ENCODE measurements at places on chromosomes 6 and 20.

- H3K4me1 ChIP-seq, result no peaks in the 10 kb centered on the region
- H3K27ac ChIP-seq, result no peak overlapping the region
- H3K4me3 ChIP-seq, result no peak overlapping the region
- DNase-seq, result no peak
- no peaks in the 10 kb centered on the region for H3K27me3 ChIP-seq
These were observed 194.9 kb downstream of the TINAG start for GRCh38 chr6:54503144-54503543.

DNA sequence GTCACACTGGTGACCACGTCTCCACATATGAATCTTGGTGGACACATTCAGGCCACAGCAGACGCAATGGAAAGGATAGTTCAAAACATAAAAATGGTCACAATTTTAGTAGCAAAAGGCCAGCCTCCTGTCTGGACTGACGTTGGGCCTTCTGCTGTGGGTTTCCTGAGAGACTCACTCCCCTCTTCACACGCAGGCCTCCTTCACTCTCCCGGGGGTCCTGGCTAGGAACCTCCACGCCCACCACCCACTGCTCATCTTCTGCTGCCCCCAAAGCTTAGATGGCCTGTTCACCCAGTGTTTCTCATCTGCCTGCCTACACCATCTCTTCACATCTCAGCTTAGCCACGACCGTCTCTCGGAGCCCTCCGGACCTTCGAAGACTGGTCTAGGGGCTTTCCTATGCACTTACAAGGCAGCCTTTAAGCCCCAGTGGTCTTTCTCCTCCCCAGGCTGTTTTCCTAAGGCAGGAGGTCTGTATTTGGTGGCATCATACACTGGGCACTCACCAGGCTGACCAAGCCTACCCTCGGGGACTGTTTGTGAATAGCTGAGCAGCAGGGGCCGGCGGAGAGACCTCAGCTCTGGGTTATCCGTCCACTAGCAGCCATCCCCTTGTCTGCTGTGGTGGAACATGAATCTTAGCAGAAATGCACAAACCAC, 46.6 kb upstream of the AFDN start:
- H3K27ac ChIP-seq, result no peak overlapping the region
- peaks cover 57% of the 10 kb centered on the region for H3K27me3 ChIP-seq
- peaks cover 4% of the 10 kb centered on the region for H3K4me1 ChIP-seq
- no peak overlapping the region for H3K4me3 ChIP-seq
- DNase-seq, result no peak

DNA sequence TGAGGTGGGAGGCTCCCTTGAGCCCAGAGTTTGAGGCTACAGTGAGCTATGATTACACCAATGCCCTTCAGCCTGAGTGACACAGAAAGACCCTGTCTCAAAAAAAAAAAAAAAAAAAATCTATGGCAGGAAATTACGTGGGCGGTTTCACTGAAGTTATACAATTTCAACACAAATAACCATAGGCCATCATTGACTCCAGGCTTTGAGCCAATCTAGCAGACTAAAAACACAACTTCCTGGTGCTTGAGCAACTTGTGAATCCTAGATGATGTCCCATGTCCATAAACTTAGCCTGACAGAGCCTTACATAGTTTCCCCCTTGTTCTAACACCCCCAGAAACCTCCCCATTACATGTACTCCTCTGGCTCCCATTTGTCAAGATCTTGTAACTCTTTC, 131.8 kb downstream of the QRSL1 start:
- H3K4me1 ChIP-seq, result no peaks in the 10 kb centered on the region
- no peak overlapping the region for H3K27ac ChIP-seq
- no peak for DNase-seq
- H3K4me3 ChIP-seq, result no peak overlapping the region

DNA sequence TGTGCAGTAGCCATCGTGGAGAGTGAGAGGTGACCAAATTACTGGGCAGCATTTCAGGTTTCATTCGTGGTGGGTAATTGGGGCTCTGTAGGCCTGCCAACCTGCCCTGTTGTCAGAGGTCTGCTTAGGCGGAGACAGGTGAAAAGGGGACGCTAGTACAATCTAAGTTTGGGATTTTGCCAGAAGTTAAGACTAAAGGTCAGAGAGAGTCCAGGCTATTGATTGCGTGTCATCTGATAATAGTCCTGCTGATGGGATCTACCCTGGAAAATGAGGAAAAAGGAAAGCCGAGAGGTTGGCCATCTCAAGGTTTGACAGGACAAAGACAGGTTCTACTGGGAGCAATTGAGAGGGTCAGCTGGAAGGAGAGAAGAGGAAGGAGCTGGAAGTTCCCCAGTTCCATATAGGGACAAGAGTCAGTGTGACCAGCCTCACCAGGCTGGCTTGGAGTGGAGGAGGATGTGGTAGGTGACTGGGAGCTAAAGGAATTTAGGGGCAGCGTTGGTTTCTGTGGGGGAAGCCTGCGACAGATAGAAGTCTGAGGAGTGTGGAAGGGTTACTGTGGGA, 10.9 kb downstream of the ARFGEF2 start:
- H3K4me3 ChIP-seq, result no peak overlapping the region
- H3K27ac ChIP-seq, result no peak overlapping the region
- DNase-seq, result no peak
- no peaks in the 10 kb centered on the region for H3K36me3 ChIP-seq
- no peaks in the 10 kb centered on the region for H3K27me3 ChIP-seq
- peaks cover 23% of the 10 kb centered on the region for H3K4me1 ChIP-seq

DNA sequence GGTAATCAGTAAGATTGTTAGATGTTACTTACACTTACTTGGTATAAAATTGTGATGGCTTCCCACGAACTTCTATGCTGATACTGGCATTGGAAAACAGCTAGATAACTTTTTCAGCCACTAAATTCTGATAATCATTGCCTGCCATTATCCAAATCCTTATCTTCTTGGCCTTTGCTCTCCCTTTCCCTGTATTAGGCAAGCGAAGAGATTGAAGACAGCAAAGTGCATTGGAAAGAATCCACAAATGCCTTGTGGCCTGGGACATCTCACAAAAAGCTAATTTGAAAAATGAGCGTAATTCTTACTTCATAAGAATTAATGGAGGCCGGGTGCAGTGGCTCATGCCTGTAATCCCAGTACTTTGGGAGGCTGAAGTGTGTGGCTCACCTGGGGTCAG, 79.5 kb upstream of the MARCKS start:
- no peak for DNase-seq
- peaks cover 5% of the 10 kb centered on the region for H3K27me3 ChIP-seq
- no peaks in the 10 kb centered on the region for H3K36me3 ChIP-seq
- no peak overlapping the region for H3K4me3 ChIP-seq

DNA sequence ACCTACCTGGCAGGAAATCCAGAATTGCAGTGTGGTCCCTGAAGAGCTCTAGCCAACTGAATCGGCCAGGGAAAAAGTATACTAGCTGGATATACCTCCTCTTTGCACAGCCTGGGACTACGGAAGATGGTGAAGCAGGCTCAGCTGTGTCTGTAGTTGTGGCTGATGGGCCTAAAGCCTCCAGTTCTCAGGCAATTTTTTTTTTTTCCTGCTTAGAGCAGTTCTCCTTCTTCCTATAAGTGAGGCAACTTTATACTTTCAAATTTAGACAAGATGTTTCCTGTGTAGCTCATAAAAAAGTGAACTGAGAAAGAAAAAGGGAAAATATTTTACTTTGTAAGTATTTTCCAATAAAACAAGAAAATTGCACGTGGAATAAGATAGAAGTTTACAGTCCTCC, 172.9 kb downstream of the CARMIL1 start:
- H3K36me3 ChIP-seq, result peaks cover 2% of the 10 kb centered on the region
- H3K27me3 ChIP-seq, result no peaks in the 10 kb centered on the region
- no peak for DNase-seq
- H3K4me1 ChIP-seq, result peaks cover 7% of the 10 kb centered on the region
- no peak overlapping the region for H3K4me3 ChIP-seq

- H3K27me3 ChIP-seq, result no peaks in the 10 kb centered on the region
- no peak for DNase-seq
- no peaks in the 10 kb centered on the region for H3K36me3 ChIP-seq
- no peaks in the 10 kb centered on the region for H3K4me1 ChIP-seq
These were observed 427.3 kb upstream of the FLRT3 start for GRCh38 chr20:14764511-14765369.

- no peak overlapping the region for H3K27ac ChIP-seq
- no peak for DNase-seq
- no peaks in the 10 kb centered on the region for H3K36me3 ChIP-seq
These were observed 319.2 kb upstream of the PLN start for GRCh38 chr6:118228886-118229285.

DNA sequence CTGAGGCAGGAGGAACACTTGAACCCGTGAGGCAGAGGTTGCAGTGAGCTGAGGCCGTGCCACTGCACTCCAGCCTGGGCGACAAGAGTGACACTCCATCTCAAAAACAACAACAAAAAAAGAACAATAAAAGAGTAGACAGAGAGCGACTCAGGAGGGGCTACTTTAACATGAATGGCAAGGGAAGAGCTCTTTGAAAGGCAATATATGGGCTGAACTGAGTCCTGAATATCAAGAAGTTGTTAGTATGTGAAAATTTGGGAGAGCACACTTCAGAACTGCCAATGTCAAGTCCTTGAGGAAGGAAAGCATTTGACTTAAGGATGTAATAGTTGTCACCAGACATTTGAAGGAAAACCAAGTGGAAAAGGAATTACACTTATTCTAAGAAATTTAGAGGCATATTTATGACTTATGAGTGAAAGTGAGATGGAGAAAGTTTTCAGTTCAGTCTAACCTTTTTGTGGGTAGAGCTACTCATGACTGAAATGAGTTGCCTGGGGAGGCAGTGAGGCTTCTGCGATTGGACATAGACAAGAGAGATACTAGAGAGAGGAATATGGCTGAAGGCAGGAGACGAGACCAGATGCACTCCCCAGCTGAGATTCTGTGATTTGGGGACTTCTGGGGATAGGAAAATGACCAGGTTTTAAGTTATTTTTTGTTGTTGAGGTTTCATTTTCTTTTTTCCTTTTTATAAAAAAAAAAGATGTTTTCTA, 48.6 kb upstream of the SLC16A10 start:
- no peak overlapping the region for H3K4me3 ChIP-seq
- no peaks in the 10 kb centered on the region for H3K4me1 ChIP-seq
- no peak overlapping the region for H3K27ac ChIP-seq
- no peak for DNase-seq
- H3K36me3 ChIP-seq, result peaks cover 2% of the 10 kb centered on the region

GRCh38 chr6:148800536-148800935, 53.7 kb downstream of the UST start:
- peaks cover 44% of the 10 kb centered on the region for H3K4me1 ChIP-seq
- H3K36me3 ChIP-seq, result peaks cover 3% of the 10 kb centered on the region
- peak overlapping the region; percentile 39 for H3K27ac ChIP-seq

DNA sequence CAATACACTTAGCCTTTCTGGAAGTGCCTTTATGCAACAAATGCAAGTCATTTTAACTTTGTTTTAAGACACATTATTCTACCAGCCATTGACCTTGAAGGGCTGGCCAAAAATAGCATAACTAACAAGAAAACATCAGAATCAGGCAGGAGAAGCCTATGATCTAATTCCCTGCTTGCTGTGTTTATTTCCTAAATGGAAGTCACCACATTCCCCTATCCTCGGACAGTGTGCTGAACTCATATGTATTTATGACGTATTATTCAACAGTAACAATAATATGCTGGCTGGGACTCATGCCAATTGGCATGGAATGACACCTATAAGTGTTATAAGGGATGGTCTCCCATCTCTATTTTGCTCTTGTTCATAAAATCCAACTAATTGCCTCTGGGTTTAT, 140.7 kb downstream of the MAP3K7 start:
- peaks cover 13% of the 10 kb centered on the region for H3K27me3 ChIP-seq
- no peak overlapping the region for H3K27ac ChIP-seq
- H3K36me3 ChIP-seq, result peaks cover 3% of the 10 kb centered on the region
- no peak for DNase-seq
- H3K4me3 ChIP-seq, result no peak overlapping the region
- H3K4me1 ChIP-seq, result peaks cover 4% of the 10 kb centered on the region

DNA sequence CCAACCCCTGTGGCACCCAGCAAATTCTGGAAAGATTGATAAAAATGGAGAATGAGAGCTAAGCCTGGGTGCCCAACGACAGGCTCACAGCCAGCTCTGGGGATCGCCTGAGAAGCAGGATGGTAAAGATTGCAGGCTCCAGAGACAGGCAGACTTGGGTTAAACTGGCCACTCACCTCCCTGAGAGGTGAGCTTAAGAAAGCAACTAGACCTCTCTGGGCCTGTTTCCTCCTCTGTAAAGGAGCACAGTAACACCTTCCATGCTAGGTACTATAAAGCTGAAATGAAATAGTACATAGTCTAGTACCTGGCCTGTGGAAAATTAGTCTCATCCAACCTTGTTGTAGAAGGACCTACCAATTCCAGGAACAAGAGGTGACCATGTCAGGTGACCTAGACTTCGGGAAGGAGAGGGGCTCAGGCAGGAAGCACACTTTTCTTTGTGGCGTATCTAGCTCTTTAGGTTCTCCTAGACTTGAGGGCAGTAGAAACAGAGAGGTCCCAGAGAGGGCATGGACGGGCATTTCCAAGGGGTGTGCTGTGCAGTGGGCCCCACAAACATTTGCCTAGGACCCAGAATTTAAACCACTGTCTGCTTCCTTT, 142.8 kb upstream of the MYLIP start:
- H3K36me3 ChIP-seq, result no peaks in the 10 kb centered on the region
- peaks cover 10% of the 10 kb centered on the region for H3K27me3 ChIP-seq
- H3K27ac ChIP-seq, result no peak overlapping the region
- DNase-seq, result no peak

GRCh38 chr20:21523895-21524294, 10.0 kb upstream of the NKX2-2 start:
- H3K4me1 ChIP-seq, result peaks cover 11% of the 10 kb centered on the region
- H3K27ac ChIP-seq, result peak overlapping the region; percentile 84
- DNase-seq, result no peak
- peaks cover 87% of the 10 kb centered on the region for H3K27me3 ChIP-seq
- H3K4me3 ChIP-seq, result peak overlapping the region; percentile 9

DNA sequence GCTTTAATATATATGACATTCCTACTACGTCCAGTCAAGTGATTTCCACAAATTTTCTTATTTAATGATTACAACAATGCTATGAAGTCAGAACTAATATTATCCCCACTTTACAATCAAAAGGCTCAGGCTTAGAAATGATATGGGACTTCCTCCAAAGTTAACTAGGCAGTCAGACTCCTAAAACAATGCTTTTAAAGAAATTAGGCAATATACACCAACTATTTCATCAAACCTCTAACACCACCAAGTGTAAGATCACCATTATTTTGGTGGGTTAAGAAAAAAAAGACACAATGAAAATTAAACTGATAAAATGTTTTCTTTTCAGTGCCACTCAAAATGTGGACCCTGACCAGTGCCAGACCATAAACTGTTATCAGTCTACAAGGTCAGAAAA, 256.1 kb upstream of the RUNX2 start:
- no peak overlapping the region for H3K4me3 ChIP-seq
- H3K36me3 ChIP-seq, result no peaks in the 10 kb centered on the region
- H3K4me1 ChIP-seq, result peaks cover 8% of the 10 kb centered on the region
- DNase-seq, result no peak
- no peaks in the 10 kb centered on the region for H3K27me3 ChIP-seq
